ENCODE measurements at places on chromosomes 11 and 22. TPM values are rescaled to one million over a fixed set of nuclear protein-coding genes. Genes with fewer than 3 reads are reported as not detected.

- DNase-seq = peak; percentile 82
Measured at GRCh38 chr11:67267188-67268080, 1.2 kb downstream of the GRK2 start.

- no peak for DNase-seq
Measured at GRCh38 chr11:11396301-11397035, 43.4 kb upstream of the CSNK2A3 start.

DNA sequence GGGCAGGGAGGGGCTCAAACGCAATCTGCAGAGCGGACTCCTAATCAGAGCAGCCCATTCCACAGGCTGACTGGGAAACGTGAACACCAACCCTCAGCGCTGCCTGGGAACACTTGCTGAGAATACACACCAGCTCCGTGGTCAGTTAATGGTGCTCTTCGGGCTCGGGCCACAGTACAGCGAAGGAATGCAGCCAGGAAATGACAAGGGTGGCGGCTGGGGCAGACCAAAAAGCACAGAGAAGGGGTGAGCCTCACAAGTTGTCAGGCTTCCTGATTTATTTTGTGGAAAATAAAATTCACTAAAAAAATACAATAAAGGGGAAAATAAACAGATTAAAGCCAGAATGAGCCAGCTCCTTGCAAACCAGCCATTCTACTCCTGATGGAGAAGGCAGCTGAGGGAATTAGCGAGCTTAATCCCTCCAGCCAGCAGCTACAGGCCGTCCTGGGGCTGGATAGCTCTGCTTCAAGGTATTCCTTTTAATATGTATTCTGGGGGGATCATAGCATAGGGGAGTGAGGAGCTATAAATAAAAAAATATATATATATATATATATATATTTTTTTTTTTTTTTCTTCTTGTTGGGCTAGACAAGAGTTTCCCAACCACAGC, 165.5 kb upstream of the NTM start:
- DNase-seq = no peak

The LTO1 gene
- 26.3 TPM for total RNA-seq

DNA sequence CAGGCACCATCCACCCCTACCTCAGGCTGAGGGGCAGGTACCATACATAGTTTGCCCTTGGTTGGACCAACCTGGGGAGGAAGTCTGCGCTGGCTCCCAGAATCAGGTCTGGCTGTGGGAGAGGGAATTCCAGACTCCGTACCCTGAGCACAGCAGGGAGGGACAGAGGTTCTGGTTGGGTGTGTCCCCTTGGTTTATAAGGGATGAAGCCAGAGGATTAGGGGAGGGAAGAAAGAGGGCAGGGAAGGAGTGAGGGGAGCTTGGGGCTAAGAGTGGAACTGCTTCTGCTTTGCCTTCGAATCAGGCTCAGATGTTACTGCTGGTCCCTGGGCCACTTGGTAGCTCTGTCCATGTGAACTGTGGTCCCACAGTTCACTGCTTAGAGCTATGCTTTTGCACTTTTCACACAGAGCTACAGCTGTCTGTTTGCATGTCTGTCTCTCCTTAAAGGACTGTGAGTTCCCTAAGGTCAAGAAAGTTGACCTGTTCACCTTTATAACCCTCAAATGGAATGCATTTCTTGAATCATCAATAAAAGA, 9.2 kb downstream of the MMP20 start:
- no peak for DNase-seq

DNA sequence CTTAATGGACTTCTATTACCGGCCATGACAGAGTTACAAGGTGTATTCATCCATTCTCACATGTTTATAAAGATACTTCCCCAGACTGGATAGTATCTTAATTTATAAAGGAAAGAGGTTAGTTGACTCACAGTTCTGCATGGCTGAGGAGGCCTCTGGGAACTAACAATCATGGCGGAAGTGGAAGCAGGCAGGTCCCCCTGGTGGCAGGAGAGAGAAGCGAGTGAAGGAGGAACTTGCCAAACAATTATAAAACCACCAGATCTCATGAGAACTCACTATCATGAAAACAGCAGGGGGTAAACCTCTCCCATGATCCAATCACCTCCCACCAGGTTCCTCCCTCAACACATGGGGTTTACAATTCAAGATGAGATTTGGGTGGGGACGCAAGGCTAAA, 170.0 kb upstream of the PDGFD start:
- no peak for DNase-seq
